ENCODE measurements at places on chromosomes 11 and 22.

GRCh38 chr22:24989135-24989534 is 36.6 kb downstream of the KIAA1671 start:
- no peak for DNase-seq

- no peak for DNase-seq
Measured at GRCh38 chr11:20626279-20626678, 26.9 kb downstream of the SLC6A5 start.

DNA sequence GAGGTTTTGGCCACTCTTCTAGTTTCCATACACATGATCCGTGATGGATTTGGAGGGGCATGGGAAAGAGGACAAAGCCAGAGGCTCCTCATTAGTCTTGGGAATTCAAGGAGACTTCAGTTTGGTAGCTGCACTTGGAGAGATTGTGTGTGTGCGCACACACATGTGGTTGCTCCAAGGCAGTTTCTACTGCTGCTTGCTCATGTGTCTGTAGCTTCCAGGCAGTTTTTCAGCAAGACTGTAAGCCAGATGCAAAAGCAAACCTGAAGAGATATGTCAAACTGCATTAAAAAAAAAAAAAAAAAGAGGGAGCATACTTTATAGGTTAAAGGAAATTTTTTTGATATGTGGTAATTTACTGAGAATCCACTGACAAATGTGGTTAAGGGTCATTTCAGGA is 95.7 kb downstream of the OSBP2 start:
- no peak for DNase-seq

- DNase-seq: no peak
Measured at GRCh38 chr22:47810505-47811500, 1048.4 kb downstream of the TBC1D22A start.

GRCh38 chr11:96014217-96014616 is 90.3 kb upstream of the MTMR2 start:
- DNase-seq: no peak

DNA sequence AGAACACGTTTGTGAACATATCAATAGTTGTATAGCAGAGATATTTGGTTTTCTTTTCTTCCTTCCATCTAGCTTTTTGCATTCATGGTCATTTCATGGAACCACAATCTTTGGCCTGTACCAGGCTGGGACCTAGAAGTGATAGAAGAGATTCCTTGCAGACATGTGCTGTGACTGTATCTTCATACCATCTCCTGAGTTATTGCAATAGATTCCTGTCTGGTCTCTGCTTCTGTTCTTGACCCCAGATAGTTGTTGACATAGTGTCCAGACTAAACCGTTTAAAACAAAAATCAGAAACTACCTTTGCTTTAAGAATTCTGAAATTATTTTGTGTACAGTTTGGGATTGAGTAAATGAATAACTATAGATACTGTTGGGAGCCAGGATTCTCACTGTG is 16.8 kb downstream of the PANX1 start:
- DNase-seq: no peak

- DNase-seq: no peak
Measured at GRCh38 chr11:34366522-34366921, 8.7 kb upstream of the ABTB2 start.

GRCh38 chr11:113308601-113309000 is 5.8 kb upstream of the TTC12 start:
- DNase-seq: no peak

Data from NCI-H2081 (cell line).